Purkinje cell (primary cell): ENCODE measurements at places on chromosomes 2 and 18. TPM values are rescaled to one million over a fixed set of nuclear protein-coding genes. Genes with fewer than 3 reads are reported as not detected.

Gene GRB14
- polyA plus RNA-seq: 2.7 and 5.9 TPM in 2 replicates

Gene BMP10
- not detected in 2 replicates for polyA plus RNA-seq

Gene IL36A
- polyA plus RNA-seq: not detected in 2 replicates

Gene ZAP70
- polyA plus RNA-seq: not detected in 2 replicates

Gene PLCD4
- polyA plus RNA-seq: 12.3 and 13.9 TPM in 2 replicates

Gene ITPRIPL1
- polyA plus RNA-seq: 0.22 TPM in 1 of 2 replicates, not detected in the other

Gene REG3G
- not detected in 2 replicates for polyA plus RNA-seq

Gene COLEC12
- polyA plus RNA-seq: 1.6 and 3.2 TPM in 2 replicates

Gene CLK1
- 83.9 and 113 TPM in 2 replicates for polyA plus RNA-seq

Gene CCDC102B
- polyA plus RNA-seq: 25.6 and 26.7 TPM in 2 replicates
